ENCODE measurements at places on chromosomes 3 and 15.

DNA sequence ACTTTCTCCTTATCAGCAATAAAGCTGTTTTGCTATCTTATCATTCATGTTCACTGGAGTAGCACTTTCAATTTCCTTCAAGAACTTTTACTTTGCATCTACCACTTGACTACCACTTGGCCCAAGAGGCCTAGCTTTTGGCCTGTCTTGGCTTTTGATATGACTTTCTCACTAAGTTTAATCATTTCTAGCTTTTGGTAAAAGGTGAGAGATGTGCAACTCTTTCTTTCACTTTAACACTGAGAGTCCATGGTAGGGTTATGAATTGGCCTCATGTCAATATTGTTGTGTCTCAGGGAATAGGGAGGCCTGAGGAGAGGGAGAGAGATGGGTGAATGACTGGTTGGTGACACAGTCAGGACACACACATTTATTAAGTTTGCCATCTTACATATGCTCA is 31.0 kb upstream of the FAM3D start:
- DNase-seq, result no peak

DNA sequence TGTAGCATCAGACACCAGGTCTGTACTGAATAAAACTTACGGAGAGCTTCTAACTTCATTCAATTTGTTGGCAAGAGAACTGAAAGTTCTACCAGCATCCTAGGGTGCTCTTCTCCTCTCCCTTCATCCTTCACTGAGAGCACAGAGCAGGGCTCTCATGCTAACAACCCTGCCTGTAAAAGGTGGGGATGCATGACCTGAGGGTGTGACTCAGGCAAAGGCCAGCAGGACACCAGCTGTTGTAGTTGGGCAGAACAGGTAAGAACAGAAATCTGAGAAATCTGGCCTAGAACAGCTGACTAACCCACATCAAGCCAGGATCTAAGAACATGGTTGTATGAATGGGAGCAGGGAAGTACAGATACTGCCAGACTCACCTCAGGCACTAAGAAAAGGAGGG is 64.2 kb downstream of the MYLK start:
- DNase-seq, result no peak

DNA sequence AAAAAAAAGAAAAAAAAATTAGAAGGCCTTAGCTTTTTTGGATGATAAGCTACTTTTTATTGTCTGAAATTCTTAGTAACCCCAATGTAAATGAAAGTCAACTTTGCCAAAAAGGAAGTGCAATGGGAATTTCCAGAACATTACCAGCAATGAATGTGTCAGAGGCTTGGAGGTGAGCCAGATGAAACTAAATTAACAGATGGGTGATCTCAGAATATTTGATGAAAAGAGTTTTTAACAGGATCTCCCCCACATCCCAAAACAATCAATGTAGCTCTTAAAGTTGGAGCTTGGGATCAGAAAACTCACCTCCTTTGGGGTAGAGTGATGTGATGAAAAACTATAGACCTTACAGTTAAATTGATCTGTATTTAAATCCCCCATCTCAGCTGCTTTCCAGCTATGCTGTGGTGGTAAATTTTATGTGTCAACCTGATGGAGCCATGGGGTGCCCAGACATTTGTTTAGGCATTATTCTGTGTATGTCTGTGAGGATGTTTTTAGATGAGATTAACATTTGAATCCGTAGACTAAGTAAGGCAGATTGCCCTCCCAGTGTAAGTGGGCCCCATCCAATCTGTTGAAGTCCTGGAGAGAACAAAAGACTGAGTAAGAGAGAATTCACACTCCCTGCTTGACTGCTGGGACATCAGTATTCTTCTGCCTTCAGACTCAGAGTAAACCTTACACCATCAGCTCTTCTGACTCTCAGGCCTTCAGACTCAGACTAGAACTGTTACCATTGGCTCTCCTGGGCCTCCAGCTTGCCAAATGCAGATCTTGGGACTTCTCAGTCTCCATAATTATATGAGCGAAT is 84.3 kb upstream of the TNFSF10 start:
- peak; percentile 28 for DNase-seq

- peak; percentile 76 for DNase-seq
Observed at GRCh38 chr3:172546105-172546504, 22.9 kb upstream of the TNFSF10 start.

- DNase-seq, result no peak
Observed at GRCh38 chr3:150746791-150747590, 16.0 kb downstream of the SIAH2 start.

DNA sequence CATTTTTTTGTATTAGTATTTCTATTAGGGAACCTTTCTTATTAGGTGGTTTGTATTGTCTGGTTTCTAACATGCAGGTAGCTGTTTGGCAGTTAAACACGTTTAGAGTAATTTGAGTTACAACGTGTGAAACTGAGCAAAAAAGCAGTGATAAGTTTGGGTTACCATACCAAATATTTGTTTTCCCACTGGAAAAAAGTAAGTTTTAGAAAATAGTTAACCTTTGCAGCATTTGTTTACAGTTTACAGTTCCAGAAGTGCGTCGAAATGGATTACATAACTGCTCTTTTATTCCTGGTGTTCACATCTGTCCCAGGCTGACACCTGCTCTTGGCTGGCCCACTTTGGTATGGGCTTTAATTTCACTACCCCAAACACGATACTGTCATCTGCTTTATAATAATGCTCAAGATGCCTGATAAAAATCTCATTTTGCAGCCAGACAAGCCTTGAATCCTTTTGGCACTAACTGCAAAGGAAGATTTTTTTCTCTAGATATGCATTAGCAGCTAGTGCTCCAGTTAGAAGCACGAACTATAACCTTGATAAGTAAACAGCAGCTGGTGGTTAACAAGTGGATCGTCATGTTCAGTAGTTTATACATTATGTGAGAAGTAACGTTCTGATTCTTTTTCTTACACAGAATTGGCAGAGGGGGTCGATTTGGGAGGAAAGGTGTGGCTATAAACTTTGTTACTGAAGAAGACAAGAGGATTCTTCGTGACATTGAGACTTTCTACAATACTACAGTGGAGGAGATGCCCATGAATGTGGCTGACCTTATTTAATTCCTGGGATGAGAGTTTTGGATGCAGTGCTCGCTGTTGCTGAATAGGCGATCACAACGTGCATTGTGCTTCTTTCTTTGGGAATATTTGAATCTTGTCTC is 5.3 kb downstream of the EIF4A2 start:
- peak; percentile 19 for DNase-seq

- no peak for DNase-seq
Observed at GRCh38 chr3:140078343-140078742, 143.4 kb downstream of the CLSTN2 start.

- DNase-seq, result peak; percentile 13
Observed at GRCh38 chr3:79032686-79033318, 735.0 kb downstream of the ROBO1 start.

DNA sequence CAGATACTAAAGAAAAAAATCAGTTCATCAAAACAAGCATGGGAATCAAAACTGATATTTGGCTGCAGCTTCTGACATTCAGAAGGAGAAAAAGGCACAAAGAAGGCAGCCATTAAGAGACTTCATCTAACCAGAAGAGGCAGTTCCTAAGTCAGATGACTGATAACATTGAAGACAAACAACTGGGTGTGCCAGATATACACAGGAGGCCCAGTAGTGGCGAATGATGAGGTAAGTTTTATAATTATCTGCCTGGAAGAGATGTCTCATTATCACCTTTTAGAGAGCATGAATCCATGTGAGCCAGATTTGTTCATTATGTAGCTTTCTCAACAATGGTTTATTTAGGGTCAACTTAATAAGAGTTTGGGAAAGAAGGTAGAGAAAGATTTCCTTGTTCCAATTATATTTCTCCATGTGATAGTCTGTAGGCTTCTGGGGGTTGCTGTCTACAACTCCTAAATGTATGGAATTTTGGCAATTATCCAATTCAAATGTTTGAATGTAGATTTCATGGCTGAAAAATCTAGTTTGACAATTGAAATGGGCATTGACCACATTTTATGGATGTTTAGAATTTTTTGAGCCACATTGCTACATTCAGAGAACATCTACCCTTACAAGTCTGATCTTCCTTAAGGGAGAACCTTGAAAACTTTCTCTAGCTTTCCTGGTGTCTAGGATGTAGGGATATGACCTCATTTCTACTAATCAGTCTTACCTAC is 50.4 kb upstream of the RASGRF1 start:
- peak; percentile 95 for DNase-seq

GRCh38 chr3:122538956-122539490 is 24.3 kb upstream of the KPNA1 start:
- no peak for DNase-seq

- DNase-seq, result no peak
Observed at GRCh38 chr3:168273917-168274316, 178.2 kb upstream of the GOLIM4 start.

GRCh38 chr3:37435572-37435971 is 261.2 kb upstream of the LRRFIP2 start:
- DNase-seq, result no peak

DNA sequence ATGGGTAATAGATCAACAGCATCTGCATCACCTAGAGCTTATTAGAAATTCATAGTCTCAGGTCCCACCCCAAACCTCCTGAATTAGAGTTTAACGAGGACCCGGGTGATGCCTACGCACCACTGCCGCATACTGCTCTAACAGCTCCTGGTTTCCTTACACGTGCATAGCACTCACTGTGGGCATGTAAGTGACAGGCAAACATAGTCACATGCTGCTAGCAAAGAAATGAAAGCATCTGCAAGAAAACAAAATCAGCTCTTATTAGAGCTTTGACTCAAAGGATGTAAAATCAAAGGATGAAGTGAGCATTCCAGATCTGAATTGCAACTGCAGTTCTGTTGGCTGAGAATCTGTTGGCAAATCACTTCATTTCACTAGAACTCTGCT is 19.1 kb upstream of the RIOX2 start:
- DNase-seq, result no peak

DNA sequence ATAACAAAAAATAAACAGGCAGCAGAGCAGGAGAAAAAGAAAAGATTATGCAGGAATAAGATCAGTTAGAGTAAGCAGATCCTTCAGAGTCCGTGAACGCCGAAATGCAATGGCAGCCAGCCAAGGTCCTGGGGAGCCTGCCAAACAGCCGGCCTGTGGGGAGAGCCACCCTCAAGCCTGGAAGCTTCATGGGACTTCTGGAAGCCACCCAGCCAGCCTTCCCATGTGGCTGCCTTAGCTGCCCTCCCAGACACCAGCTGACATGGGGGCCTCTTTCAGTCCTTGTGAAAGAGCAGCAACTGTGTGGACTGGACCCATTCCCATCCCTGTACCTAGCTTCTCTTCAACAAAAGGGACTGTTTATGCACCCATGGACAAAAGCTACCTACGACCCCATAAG is 64.9 kb upstream of the RAD18 start:
- no peak for DNase-seq

DNA sequence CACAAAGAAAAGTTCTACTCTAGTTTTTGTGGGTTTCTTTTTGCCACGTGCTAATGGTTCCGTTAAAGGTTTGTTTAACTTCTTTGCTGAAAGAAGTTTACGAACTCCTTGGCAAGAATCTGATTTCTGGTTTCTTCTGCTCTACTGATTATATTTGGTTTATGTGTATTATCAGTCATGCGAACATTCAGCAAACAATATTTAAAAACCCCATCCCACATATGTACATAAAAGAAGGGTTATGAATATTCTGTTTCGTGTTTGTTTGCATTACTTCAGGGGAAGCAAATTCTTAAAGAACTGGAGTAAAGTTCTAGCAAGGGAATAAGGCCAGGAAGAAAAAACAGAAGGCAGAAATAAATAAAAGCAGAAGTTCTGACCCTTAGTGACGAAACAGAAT is 9.8 kb downstream of the LARS2 start:
- DNase-seq, result no peak

DNA sequence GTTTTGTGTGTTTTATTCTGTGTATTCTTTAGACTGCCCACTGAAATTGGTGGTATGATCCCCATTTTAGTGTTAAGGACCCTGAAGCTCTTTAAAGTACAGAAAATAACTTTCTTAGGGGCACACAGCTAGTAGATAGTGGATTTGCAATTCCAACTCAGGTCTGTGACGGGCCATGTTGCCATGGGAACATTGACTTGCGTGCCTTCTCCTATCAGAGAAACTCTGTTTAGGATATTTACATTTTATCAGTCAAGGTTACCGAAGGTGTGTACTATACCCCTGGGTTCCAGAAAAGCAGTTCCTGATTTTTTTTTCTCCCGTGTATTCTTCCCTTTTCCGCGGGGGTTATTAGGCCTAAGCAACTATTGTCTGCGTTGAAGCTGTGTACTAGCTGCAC is 19.4 kb downstream of the MYZAP start:
- no peak for DNase-seq

- DNase-seq, result no peak
Observed at GRCh38 chr15:63593705-63594671, 3.2 kb upstream of the FBXL22 start.

- no peak for DNase-seq
Observed at GRCh38 chr3:133256787-133257483, 142.9 kb upstream of the BFSP2 start.

DNA sequence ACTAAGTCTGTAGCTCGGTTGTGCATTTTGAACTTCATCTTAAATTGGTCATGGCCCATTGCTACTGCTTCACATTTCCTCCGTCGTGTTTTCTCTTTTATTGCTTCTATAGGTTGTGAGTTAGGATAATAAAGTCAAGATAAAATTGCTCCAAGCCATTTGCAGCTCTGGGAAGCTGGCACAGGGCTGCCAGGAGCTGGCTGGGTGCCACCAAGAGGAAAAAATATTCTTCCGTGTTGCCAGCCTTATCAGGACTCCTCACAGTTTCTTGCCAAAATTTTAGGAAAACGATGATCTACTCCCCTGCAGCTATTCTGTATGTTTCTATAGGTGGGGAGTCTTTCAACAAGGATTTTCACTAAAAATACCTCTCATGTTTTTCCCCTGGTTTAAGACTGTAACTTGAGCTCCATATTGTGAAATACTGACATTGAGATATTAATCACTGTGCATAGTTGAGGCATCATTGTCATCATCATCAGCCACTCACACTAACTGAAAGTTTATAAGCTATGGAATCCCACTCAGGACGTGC is 55.4 kb upstream of the PIAS1 start:
- DNase-seq, result no peak

- DNase-seq, result no peak
Observed at GRCh38 chr3:42403737-42404136, 6.7 kb downstream of the LYZL4 start.

GRCh38 chr3:117788506-117788905 is 1078.9 kb downstream of the TUSC7 start:
- DNase-seq, result no peak

DNA sequence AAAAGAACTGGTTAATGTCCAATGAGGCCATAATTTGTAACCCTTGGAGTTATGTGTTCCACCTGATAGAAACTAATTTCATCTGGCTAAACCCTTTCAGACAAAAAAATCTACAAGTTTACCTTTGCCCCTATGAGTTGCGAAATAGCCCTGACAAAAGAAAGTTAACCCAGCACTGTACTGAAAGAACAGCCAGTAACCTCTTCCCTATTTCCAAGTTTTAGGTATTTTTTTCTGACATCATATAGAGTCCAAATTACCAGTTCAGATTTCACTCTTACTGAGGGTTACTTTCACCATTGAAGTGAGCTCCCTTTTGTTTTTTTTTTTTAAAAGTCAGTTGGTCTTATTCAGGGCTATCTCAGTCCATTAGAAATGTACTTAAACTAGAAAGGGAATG is 42.8 kb upstream of the PTPRG start:
- peak; percentile 13 for DNase-seq
